ENCODE measurements at places on chromosomes 1 and 21.

DNA sequence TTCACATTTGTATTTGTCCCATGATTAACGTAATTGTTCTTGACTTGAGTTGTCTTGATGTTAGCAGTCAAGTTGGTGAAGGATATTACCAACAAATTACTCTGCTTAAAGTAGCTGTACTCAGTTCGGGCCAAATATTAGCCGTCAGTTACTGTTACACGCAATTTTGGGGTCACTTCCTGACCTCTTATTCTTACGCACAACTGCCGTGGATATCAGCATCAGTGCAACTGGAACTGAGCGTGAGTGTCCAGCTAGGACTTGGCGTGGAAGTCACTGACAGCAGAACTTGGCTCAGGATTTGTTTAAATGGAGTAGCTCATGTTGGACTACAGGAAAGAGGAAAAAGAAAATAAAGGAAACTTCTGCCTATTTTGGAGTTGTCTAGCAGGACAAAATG lies 56.4 kb downstream of the ADAMTS1 start:
- DNase-seq: no peak

GRCh38 chr21:34695434-34695833 lies 26.6 kb downstream of the CLIC6 start:
- no peak for DNase-seq

GRCh38 chr1:42006836-42007235 lies 88.1 kb upstream of the HIVEP3 start:
- no peak for DNase-seq

DNA sequence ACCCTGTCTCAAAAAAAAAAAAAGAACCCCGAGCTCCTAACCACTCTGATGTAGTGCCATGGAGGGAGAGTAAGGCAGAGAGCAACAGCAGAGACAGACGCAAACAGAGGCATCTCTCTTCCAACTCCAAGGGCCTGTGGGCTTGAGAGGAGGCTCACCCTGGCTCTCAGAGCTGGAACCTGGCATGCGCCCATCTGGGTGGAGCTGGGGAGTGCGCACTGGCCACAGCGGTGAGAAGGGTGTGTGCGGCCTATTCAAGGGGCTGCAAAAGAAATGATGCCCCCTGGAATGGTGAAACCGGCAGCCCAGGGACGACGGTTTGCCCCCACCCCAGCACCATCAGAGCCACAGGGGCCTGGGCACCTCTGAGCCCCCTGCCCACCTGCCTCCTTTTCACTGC lies 17.6 kb downstream of the COL8A2 start:
- no peak for DNase-seq

DNA sequence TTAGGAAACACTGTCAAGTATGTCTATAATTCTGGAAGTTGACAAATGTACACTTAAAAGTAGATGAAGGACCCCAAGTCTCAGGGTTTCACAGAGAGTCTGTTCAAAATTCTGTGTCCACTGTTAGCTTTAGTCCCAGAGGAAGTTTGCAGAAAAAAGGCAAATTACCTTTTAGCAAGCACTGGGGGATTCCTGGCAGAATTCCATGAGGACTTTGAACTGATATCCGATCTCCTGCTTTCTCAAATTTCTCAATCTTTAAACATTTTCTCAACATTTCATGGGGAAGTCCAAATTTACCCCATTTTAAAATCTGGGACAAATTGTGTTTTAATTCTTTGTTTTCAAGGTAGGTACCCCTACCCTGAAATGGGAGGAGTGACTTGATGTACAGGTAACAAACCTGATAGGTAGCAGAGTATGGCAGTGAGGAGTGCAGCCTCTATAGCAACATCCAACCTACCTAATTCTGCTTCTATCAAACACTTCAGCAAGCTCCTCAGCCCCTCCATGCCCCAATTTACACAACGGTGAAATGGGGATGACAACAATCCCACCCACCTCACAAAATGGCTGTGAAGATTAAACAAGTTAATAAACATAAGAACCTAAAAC lies 344.9 kb downstream of the OMA1 start:
- no peak for DNase-seq

DNA sequence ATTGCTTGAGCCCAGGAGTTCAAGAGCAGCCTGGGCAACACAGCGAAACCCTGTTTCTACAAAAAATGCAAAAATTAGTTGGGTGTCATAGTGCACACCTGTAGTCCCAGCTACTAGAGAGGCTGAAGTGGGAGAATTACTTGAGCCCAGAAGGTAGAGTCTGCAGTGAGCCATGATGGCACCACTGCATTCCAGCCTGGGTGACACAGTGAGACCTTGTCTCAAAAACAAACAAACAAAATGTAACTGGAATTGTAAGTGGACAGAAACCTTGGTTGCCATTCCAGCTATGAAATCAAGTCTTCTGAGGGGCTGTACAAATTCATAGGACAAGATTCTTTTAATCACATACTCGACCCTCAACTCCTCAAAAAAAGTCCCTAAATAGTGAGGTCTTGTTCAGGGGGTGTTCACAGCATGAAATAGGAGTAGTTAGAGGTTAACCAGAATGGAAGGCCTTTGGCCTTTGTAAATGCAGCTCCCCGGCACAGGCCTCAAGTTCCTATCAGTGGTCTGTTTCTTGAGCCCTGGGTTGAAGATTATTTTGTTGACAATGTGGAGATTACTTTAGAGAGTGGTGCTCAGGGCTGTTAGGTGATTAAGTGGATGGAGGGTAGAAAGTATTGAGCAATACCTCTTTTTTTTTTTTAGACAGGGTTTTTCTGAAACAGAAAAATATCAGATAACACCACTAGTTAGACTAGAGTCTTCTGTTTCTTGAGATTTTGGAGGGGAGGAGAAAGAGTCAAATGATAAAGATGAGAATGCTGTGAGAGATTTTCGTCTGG lies 138.7 kb upstream of the ZNF648 start:
- DNase-seq: no peak

DNA sequence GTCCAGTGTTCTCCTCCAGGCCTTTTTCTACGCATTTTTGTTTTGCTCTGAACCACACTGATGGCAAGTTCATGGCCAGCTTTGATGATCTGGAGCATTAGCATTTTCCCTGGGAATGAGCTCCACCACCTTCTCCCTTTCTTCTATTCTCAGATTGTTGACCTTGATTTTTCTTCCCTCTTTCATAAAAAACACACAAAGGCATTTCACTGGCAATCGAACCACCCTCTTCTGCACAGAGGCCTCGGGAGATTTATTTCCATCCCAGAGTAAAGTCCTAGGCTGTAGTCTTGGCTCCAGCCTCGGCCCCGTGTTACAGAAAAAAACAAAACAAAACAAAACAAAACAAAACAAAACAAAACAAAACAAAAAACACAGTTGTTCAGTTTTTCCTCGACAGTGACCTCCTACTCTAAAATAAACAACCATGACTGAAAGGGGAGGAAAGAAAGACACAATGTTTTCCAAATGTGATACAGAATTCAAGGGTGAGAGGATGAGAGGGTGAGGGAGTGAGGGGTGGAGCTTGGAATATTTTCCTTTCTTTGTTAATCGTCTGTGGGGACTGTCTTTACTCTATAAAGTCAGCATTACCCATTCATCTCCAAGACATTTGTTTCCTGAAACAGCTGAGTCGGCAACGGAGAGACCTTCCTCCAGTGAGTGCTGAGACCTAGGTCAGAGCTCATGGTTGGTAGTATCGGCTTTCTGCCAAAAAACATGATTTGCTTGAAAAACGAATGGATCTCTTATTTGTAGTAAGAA lies 29.8 kb upstream of the RNF186 start:
- no peak for DNase-seq

DNA sequence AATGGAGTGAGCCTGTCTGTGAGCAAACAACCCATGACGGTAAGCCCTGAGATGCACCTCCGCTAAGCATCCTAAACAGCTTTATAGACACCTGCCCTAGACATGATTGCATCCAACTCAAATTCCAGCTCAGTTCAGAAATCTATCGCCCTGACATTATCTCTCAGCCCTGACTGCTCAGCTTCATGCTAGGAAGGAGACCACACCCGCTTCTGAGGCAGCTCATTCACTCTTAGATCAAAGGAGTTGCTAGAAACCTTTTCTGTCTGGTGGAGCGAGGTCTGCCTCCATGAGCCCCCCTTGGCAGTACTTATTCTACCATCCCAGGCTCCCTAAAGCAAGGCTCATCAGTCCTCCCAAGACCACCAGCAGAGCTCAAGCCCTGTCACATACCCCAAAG lies 17.0 kb downstream of the IL10RB start:
- DNase-seq: no peak
